ENCODE measurements at places on chromosomes 7 and 10. TPM values are rescaled to one million over a fixed set of nuclear protein-coding genes. Genes with fewer than 3 reads are reported as not detected.

DNA sequence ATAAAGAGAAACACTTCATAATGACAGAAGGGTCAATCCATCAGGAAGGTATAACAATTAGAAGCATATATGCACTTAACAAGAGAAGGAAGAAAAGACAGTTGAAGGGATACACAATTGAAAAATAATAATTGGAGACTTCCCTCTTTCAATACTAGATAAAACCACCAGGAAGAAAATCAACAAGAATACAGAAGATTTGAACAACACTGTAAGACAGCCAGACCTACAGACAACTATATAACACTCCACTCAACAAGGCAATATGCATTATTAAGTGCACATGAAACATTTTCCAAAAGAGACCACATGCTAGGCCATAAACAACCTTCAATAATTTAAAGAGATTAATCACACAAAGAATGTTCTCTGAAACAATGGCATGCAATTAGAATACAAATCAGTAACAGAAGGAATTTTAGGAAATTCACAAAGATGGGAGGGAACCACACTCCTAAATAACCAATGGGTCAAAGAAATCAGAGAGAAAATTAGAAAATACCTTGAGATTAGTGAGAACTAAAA is 35.1 kb downstream of the ZNF438 start:
- DNase-seq: no peak

GRCh38 chr10:133388973-133389818 is 4.8 kb upstream of the MTG1 start:
- DNase-seq: no peak

- no peak for DNase-seq
Measured at GRCh38 chr7:145978769-145979168, 137.8 kb upstream of the CNTNAP2 start.

OR6B1 gene
- not detected for total RNA-seq

All from neural crest cell (in vitro differentiated cells).